ENCODE measurements at places on chromosomes 2 and 18.

- DNase-seq, result no peak
These were observed 90.2 kb downstream of the PARD3B start for GRCh38 chr2:204635478-204635877.

DNA sequence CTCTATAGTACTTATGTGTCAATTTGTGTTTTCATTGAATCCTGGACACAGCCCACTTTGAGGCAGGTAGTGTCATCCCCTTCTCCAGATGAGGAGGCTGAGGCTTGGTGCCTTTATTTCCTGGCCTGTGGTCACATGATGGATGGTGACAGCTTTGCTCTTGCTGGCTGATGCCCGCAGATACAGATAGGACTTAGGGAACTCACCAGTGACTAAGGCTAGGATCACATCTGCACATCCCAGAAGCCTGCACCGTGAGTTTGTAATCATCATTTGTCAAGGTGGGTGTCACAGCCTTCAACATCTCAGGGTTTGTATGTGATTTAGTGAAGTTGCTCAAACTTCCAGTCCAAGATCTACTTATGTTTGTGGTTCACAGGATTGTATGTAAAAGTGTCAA lies 295.1 kb upstream of the RAB12 start:
- DNase-seq, result no peak

DNA sequence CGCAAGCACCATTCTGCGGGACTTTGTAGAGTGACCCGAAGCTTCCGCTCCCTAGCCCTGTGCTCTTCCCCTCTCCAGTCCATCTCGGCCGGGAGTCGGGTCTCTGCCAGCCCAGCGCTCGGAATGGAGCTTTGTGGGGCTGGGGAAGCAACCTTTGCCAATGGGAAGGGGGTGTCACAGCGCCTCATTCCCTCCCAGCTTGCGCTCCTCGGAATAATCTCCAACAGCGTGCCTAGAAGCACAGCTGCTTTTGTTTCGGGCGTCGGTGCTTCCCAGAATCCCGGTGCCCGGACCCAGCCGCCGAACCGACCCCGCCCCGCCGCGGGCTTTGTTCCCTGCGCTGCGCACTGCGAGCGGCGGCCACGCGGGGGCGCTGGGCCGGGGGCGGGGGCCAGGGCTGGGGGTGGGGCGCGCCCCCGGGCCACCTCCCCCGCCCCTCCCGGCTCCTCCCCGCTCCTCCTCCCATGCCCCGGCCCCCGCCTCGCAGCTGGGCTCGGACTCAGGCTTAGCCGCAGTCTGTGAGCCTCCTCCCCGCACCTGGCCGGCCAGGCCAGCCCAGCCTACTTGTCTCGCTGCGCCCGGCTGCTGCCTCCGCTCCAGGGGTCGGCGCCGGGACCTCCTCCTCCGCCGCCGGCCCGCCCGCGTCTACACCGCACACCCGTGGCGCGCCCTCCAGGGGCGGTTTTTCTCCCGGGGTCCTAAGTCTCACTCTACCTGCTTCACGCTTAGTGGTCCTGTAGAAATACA lies 77.7 kb upstream of the SMAD2 start:
- peak; percentile 20 for DNase-seq

- DNase-seq, result no peak
These were observed 43.4 kb downstream of the KANSL3 start for GRCh38 chr2:96594691-96595152.

GRCh38 chr18:35005963-35006577 lies 35.1 kb upstream of the MAPRE2 start:
- DNase-seq, result peak; percentile 70

DNA sequence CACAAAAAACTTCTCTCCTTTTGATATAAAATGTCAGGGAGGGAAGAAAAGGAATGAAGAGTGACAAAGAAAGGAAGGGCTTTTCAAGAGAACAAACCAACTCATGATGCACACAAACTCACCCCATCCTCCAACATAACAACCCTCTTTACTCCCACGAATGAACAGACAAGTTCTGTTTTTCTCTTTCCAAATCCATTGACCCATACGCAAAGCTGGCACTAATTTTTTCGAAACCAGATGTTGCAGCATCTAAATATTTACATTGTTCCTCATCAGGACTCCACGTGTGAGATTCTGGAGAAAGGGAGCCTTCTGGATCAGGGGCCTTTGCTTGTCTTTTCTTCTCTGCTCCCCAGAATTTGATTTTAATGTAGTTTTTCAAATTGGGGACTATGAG lies 143.3 kb upstream of the BCL2L11 start:
- DNase-seq, result no peak

DNA sequence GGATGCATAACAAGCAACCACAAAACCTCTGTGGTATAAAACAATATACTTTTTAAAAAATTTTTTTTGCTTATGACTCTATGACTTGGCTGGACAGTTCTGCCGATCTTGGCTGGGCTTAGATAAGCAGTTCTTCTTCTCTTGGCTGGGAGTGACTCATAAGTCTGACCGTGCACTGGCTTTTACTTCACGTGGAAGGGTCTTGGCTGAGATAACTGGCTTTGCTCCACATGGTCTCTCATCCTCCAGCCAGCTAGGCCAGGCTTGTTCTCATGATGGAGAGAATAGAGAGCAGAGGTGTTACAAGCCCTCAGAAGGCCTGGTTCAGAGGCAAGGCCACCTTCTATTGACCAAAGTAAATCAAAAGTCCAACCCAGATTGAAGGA lies 178.9 kb upstream of the SERPINE2 start:
- no peak for DNase-seq

Data from COLO829 (cell line).